A549 treated with CORT108297 at 1 μM for 4 hours (cell line): ENCODE measurements at places on chromosomes 12 and 14. TPM values are rescaled to one million over a fixed set of nuclear protein-coding genes. Genes with fewer than 3 reads are reported as not detected.

Gene NDUFA9
- total RNA-seq, result 112 to 125 TPM (median 116 TPM) in 5 replicates

Gene NKX2-1
- total RNA-seq, result 0.03 TPM in 1 of 5 replicates, not detected in the others

Gene MIP
- 0.12 TPM in 1 of 5 replicates, not detected in the others for total RNA-seq

Gene SYNJ2BP
- total RNA-seq, result 8.2 to 11.7 TPM (median 11.2 TPM) in 5 replicates

Gene SRRM4
- not detected in 5 replicates for total RNA-seq

Gene SLC17A8
- total RNA-seq, result 0.07 TPM in 1 of 5 replicates, not detected in the others

Gene ZBTB42
- 2.3 to 4.0 TPM (median 3.5 TPM) in 5 replicates for total RNA-seq

Gene AMDHD1
- total RNA-seq, result 2.3 to 2.9 TPM (median 2.5 TPM) in 5 replicates

Gene ACSS3
- 0.05 to 0.15 TPM (median 0.06 TPM) in 3 of 5 replicates, not detected in the others for total RNA-seq

Gene GARIN6
- not detected in 5 replicates for total RNA-seq

Gene EID3
- total RNA-seq, result 7.6 to 9.9 TPM (median 8.1 TPM) in 5 replicates

Gene DPY19L2
- 1.8 to 2.2 TPM (median 2.1 TPM) in 5 replicates for total RNA-seq

Gene ERP27
- total RNA-seq, result 0.03 TPM in 1 of 5 replicates, not detected in the others

Gene FAM90A1
- 0.03 to 0.10 TPM (median 0.07 TPM) in 5 replicates for total RNA-seq

Gene AQP2
- not detected in 5 replicates for total RNA-seq

Gene DLK1
- total RNA-seq, result 0.25 to 0.46 TPM (median 0.38 TPM) in 5 replicates

Gene ARMH4
- total RNA-seq, result 0.55 to 0.84 TPM (median 0.69 TPM) in 5 replicates

Gene SYNE2
- 8.7 to 11.2 TPM (median 9.8 TPM) in 5 replicates for total RNA-seq

Gene OTUB2
- total RNA-seq, result 3.8 to 6.0 TPM (median 4.2 TPM) in 5 replicates

Gene GDF3
- total RNA-seq, result not detected in 5 replicates

Gene TRIM9
- 8.8 to 11.3 TPM (median 10.4 TPM) in 5 replicates for total RNA-seq

Gene MBIP
- total RNA-seq, result 12.9 to 19.4 TPM (median 15.8 TPM) in 5 replicates

Gene PRB2
- total RNA-seq, result not detected in 5 replicates

Gene FITM1
- total RNA-seq, result 0.07 to 0.15 TPM in 2 of 5 replicates, not detected in the others

Gene SERPINA9
- 0.08 TPM in 1 of 5 replicates, not detected in the others for total RNA-seq

Gene BDKRB2
- 1.9 to 3.3 TPM (median 2.9 TPM) in 5 replicates for total RNA-seq

Gene ASPG
- 0.03 to 0.06 TPM (median 0.05 TPM) in 3 of 5 replicates, not detected in the others for total RNA-seq

Gene GLT1D1
- not detected in 5 replicates for total RNA-seq

Gene SDR9C7
- total RNA-seq, result not detected in 5 replicates

Gene LBHD2
- 0.12 to 0.39 TPM (median 0.27 TPM) in 3 of 5 replicates, not detected in the others for total RNA-seq

Gene HAL
- total RNA-seq, result 0.16 to 0.30 TPM (median 0.18 TPM) in 4 of 5 replicates, not detected in the other

Gene GLIPR1L1
- not detected in 5 replicates for total RNA-seq

Gene C14orf93
- total RNA-seq, result 2.9 to 3.8 TPM (median 3.7 TPM) in 5 replicates

Gene TAS2R13
- total RNA-seq, result not detected in 5 replicates

Gene CD4
- 0.03 TPM in 1 of 5 replicates, not detected in the others for total RNA-seq

Gene TAS2R20
- 0.07 to 0.13 TPM (median 0.10 TPM) in 5 replicates for total RNA-seq

Gene CD69
- total RNA-seq, result not detected in 5 replicates

Gene ADCY6
- 11.9 to 16.6 TPM (median 16.2 TPM) in 5 replicates for total RNA-seq
